GM23338 (cell line): ENCODE measurements at places on chromosomes 4 and X. TPM values are rescaled to one million over a fixed set of nuclear protein-coding genes. Genes with fewer than 3 reads are reported as not detected.

Gene PDK3
- total RNA-seq: 43.6 and 51.2 TPM in 2 replicates

DNA sequence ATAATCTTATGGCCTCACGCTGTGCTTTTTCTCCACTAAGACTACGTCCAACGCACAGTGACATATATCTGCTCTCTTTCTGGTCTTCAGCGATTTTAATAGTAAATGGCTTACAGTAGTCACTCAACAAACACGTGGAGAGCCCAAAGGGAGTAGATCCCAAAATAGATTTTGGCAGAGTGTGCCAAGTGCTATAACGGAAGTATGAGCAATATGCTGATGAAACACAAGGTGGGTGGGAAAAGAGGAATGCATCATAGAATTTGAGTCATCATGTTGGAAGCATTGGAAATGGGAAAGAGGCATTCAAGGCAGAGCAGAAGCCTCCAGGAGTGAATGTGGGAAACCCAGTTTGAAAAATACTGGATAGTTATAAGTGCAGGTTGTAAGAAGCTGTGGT lies 129.1 kb upstream of the LDB2 start:
- no peak for DNase-seq

DNA sequence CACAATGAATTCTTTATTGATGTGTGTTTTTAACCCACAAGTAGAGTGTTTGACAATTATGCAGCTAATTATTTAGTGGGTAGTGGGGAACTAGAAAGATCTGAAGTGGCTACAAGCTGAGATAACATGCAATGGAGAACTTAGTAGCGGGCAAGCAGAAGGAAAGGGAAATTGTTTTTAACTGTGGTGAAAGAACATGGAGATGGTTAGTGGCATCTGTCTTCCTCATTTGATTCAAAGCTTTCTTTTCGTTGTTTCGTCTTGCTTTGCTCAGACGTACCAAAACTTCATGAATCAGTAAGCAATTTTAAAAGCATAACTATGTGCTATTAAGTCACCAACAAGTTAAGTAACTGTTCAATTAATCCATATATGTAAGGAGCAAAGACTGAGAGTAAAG lies 169.9 kb downstream of the BANK1 start:
- DNase-seq: no peak

- no peak for DNase-seq
Observed at GRCh38 chr4:19999276-19999675, 252.4 kb upstream of the SLIT2 start.

- no peak for DNase-seq
Observed at GRCh38 chr4:112946127-112946526, 103.3 kb upstream of the ANK2 start.

- DNase-seq: peak; percentile 54
Observed at GRCh38 chr4:173360587-173361221, 10.1 kb upstream of the SAP30 start.

GRCh38 chr4:147674496-147674895 lies 9.5 kb downstream of the PRMT9 start:
- no peak for DNase-seq

Gene FGG
- 0.27 TPM in 1 of 2 replicates, not detected in the other for total RNA-seq

GRCh38 chr4:7792616-7793015 lies 147.0 kb downstream of the AFAP1 start:
- no peak for DNase-seq

DNA sequence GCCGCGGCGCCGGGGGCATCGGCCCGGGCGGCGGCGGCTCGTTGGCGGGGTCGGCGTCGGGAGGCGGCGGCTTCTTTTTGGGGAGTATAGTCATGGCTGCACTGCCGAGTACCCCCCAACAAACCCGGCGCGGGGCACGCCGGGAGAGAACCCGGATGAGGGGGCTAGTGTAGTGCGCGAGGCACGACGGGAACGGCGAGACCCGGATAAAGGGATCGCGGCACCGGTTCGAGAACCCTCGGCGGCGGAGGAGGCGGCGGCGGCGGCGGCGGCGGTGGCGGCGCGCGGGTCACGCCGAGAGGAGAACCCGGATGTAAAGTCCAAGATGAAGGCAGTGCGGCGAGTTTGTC lies at the start of gene OTUD5:
TSS of gene OTUD5 (minus strand) at position 131 of the 350 bp plus-strand sequence. CDS start at position 94, 37 bp downstream.
- DNase-seq: peak; percentile 70

DNA sequence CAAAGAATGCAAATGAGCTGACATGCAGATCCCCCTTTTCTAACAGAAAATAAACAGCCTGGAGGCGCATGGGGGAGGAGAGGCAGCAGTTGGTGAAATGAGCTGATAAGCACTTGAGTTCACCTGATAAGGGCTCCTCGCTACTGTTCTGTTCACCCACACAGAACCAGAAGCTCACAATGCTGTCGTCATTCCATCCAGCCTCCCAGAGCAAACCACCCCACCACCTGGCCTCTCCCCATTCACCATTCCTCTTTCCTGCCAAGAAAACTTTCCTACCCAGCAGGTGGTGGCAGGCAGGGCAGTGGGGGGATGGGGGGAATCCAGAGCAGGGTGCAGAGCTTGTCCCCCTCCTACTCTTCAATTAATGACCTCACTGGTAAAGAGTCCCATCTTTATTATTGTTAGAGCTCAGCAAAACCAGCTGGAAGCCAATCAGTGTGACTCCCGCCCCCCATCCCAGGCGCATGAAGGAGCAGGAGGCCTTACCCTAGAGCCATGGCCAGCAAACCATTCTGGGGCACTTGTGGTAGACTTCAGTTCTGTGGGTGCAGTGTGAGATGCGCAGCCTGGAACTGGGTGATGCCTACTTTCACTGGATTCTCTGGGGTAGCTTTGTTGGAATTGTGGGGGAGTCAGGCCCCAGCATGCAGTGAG lies 350.3 kb downstream of the ZIC3 start:
- DNase-seq: peak; percentile 1

Gene LPAR4
- 14.2 and 14.9 TPM in 2 replicates for total RNA-seq

- no peak for DNase-seq
Observed at GRCh38 chr4:106422766-106423165, 54.2 kb upstream of the GIMD1 start.

- no peak for DNase-seq
Observed at GRCh38 chr4:135201081-135201480, 999.5 kb upstream of the PABPC4L start.

- no peak for DNase-seq
Observed at GRCh38 chrX:145475725-145476124, 228.4 kb downstream of the SPANXN1 start.

Gene TIMM17B
- 61.3 and 67.1 TPM in 2 replicates for total RNA-seq

- DNase-seq: no peak
Observed at GRCh38 chr4:121651597-121651996, 45.2 kb downstream of the ANXA5 start.

Gene CT83
- total RNA-seq: not detected in 2 replicates

DNA sequence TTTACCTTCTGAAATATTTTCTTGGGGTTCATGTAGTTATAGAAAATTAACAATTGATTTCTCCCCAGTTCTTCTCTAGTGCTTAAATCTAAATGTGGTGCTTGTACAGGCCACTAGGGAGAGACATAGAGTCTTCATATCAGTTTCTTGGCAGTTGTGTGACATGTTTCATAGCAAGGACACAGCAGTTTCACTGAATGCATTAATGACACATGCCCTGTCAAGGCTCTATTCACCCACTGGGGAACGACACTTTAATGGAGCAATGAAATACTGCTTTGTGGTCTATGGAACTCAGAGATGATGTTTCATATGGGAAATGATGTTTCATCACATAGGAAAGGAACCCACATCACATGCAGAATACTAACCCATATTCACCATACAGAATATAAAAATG lies 2.8 kb downstream of the VEGFC start:
- peak; percentile 54 for DNase-seq

Gene COL4A5
- total RNA-seq: 25.7 and 48.1 TPM in 2 replicates

DNA sequence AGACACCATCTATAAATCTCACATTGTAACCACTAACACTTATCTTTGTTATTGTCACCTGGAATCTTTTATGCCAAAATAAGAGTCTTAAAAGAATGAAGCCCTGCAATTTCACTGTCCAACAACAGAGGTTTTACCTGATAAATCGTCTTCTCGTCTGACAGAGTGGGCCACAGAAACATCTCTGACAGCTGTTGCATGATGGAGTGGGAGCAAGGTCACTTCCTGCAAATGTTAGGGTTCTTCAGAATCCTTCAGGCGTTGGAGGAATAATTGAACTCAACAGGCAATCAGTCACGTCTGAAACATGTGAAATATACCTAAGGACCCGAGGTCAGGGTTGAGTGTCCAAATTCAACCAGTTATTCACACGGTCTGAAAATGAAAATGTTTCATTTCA lies 353.6 kb downstream of the TRIML1 start:
- no peak for DNase-seq

GRCh38 chr4:150323406-150324325 lies 245.4 kb downstream of the DCLK2 start:
- peak; percentile 21 for DNase-seq

GRCh38 chr4:182914357-182914756 lies 2.8 kb downstream of the DCTD start:
- no peak for DNase-seq

Gene GAGE12F
- not detected in 2 replicates for total RNA-seq

DNA sequence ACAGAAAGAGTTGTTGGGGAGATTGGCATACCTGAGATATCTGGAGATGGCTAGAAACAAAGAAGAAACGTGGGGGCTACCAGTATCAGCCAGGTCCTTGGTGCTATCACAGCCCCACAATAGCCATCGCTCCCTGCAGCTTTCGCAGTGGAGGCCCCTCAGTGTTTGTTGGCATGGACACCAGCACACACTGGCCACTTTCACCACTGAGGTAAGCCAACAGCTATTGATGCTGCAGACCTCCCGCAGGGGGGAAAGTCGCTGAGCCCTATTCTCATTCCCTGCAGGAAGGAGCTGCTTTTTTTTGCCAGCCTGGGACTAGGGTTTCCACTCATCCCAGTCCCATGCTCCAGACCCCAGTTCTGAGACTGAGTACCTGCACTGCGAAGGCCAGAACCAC lies 879.2 kb upstream of the IGFBP7 start:
- DNase-seq: peak; percentile 8

DNA sequence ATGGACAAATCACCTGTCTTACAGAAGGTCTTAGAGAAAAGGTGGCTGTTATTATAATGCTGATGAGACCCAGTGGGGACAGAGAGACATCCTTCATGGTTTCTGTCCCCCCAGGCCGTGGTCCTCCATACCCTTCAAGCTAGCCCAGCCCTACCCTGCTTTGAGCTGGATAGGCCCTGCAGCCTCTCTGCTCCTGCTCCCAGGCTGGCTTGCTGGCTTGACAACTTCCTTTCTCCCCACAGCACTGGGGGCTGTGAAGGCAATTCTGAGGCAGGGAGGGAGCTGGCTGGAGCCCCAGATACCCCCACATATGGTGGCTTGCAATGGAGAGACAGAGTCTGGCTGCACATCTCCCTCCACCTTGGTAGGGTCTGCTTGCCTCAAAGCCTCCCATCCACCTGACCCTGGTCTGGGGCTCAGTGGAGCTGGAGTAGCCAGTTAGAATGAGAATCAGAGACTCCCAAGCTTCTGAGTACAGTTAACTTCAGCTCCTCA lies 118.2 kb downstream of the PJA1 start:
- DNase-seq: no peak

DNA sequence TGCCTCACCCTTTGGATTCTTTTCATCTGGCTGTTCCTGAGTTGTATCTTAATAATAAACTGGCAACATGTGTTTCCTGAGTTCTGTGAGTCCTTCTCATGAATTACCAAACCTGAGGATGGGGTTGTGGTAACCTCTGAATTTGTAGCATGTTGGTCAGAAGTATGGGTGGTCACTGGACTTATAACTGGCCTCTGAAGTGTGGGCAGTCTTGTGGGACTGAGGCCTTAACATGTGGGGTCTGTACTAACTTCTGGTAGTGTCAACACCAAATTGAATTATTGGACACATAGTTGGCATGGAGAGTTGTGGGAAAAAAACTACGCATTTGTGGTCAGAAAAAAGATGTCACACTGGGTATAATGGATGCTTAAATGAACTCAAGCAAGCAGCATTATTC lies 45.0 kb upstream of the TNIP3 start:
- DNase-seq: no peak

- no peak for DNase-seq
Observed at GRCh38 chr4:76958891-76959290, 9.3 kb downstream of the SEPTIN11 start.
